ENCODE measurements at places on chromosomes 5 and 9. TPM values are rescaled to one million over a fixed set of nuclear protein-coding genes. Genes with fewer than 3 reads are reported as not detected.
A peak's percentile ranks its signal among the peaks of the same experiment; 100 is the strongest.

OR1L6 gene
- total RNA-seq, result not detected

- no peak for DNase-seq
Measured at GRCh38 chr9:34957492-34958410, at the start of gene PHF24. TSS of gene PHF24 (plus strand) at chr9:34958285. CDS start at chr9:34971299, 13,014 bp downstream.

GRCh38 chr5:157767689-157768088 is 24.2 kb downstream of the LSM11 start:
- DNase-seq, result no peak

DNA sequence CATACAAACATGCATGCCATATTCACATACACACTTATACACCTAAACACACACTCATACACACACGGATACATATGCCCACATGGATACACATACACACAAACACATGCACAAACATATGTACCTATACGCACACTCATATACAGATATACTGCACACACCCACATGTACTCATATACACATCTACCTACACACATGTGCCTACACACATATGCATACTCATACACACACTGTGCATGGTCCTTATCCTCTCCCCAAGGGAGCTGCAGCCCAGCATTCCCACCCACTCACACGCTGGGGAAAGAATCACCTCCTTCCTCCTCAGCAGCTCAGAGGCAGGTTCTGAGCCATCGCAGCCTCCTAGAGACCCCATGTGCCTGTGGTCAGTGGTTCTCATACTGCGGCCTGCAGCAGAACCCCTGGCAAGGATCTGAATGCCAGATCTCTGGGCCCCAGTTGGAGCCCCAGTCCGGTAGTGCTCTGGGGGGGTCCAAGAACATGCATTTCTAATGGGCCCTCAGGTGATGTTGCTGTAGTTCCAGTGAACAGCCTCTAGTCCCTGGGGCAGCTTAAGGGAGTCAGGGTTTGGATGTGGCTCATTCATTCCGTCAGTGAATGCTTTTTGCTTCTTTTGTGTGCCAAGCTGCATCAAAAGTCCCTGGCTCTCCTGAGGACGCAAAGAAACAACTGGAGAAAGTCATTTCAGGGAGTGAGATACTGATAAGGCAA is 39.0 kb downstream of the SEMA4D start:
- DNase-seq, result no peak

ADAMTS16 gene
- total RNA-seq, result not detected

GRCh38 chr9:86093788-86094555 is 5.4 kb downstream of the GOLM1 start:
- DNase-seq, result no peak

CRAT gene
- 21.9 TPM for total RNA-seq

DNA sequence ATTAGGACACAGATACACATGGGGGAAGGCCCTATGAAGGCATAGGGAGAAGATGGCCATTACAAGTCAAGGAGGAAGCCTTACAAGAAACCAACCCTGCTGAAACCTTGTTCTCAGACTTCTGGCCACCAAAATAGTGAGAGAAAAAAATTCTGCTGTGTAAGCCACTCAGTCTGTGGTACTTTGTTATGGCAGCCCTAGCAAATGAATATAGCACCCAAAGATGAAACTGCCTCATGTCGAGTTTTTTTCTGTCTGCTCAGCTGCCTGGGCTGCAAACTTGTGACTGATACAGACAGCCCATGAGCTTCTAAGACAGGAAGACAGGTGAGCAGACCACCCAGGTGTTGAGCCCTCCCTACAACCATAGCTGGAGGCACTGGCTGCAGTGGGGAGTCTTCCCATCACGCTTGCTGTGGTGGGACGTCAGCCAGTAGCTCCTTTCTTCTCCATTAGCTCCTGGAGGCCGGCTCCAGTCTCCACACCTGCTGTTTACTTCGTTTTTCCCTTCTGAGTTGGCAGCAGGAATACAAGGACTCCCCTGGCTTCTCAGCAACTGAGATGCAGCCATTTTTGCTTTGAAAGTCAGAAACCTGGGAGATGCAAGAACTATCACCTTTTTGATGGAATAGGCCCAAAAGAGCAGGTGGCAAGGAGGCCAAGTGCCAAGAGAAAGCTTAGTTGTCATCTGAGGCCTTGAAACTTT is 164.9 kb downstream of the SEMA6A start:
- no peak for DNase-seq

GRCh38 chr5:15885156-15885555 is 294.4 kb downstream of the MARCHF11 start:
- DNase-seq, result no peak

- DNase-seq, result no peak
Measured at GRCh38 chr5:89871906-89872305, 537.6 kb downstream of the CETN3 start.

CMYA5 gene
- total RNA-seq, result 0.18 TPM

MSX2 gene
- total RNA-seq, result not detected

DNA sequence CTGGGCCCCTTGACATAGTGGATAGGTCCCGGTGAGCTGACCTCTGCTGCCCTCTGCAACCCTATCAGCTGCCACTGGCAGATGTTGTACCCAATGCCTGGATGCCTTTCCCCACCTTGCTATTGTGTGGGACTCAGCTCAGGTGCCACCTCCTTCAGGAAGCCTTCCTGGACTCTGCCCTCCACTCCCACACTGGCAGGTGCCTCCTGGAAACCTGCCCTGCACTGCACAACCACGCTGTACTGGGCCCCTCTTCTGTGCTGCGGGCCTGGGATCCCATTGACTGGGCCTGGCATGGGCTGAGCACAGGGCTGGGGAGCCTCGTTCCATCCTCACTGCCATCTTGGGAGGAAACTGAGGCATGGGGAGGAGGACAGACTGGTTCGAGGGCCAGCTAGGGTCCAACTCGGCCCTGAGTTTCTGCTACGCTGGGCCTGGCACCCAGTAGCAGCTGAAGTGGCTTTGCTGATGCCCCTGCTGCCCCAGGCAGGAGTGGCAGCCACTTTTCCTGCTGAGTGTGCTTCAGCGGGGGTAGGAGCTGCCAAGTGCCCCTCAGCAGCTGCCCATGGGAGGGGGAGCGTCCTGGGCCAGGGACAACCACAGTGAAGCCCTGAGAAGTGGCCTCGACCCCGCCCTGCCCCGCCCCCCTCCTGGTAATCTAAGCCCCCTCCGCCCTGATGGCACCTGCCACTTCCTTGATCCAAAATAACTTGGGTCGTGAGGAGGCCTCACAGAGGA is 1.3 kb downstream of the AK1 start:
- DNase-seq, result no peak

DNA sequence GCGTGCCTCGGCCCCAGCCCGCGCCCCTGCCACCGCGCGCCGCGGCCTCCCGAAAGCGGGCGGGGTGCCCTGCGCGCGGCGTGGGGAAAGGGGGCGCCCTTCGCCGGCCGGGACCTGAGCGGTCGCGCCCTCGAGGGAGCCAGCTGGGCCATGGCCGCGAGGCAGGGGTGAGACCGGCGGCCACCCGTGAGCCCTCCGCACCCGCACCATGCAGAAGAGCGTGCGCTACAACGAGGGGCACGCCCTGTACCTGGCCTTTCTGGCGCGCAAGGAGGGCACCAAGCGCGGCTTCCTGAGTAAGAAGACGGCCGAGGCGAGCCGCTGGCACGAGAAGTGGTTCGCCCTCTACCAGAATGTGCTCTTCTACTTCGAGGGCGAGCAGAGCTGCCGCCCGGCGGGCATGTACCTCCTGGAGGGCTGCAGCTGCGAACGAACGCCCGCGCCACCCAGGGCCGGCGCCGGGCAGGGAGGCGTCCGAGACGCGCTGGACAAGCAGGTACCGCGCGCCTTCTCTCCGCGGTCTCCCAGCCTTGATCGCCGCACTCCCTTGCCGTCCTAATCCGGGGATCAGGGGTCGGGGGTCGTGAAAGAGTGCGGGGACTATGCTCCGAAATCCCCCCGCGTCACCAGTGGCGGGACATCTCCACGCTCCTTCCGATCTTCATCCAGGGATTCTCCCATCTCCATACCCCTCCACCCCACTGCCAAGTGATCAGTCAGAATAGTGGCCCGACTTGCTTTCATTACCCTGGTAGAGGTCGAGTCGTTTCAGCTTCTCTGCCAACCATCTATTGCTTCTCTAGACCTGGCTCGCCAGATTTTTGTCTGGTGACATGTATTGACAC is 590 bp downstream of the RASGRF2 start:
- DNase-seq, result peak; percentile 60

DMRT3 gene
- not detected for total RNA-seq

DNA sequence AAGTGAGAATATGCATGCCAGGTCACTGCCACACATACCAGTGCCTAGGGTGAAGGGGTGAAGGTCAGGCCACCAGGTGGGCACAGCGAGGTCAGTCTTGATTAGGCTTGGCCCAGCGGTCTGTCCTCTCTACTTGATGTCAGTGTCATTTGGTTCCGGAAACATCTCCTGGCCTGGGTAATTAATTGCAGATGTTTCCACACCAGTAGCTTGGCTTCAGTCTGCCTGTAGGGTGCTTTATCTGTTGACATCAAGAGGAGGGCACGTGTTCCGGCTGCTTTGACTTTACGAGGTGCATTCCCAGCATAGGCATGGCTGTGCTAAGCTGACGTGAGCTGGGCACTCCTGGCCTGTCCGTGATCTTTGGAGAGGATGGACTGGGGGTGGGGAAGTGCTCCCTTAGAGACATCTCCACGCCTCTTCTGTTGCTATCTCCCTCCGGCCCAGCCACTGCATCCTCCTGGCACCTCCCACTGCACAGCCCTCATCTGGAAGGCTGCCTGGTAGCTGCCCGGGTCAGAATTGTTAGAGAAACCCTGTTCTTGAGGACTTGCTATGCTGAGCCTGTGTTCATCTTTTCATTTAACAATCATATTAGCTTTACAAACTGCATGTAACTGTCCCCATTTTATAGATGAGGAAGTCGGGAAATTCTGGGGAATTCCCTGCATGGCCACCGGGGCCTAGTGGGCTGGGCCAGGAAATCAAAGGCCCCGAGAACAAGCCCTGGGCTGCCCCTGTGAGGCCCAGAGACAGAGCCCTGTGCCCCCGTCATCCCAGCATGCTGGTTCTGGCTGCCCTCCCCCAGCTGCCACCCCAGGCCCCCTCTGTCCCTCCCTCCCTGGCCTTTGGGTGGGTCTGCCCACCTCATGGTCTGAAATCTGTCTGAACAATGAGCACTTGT is 29.1 kb downstream of the JADE2 start:
- no peak for DNase-seq

DNA sequence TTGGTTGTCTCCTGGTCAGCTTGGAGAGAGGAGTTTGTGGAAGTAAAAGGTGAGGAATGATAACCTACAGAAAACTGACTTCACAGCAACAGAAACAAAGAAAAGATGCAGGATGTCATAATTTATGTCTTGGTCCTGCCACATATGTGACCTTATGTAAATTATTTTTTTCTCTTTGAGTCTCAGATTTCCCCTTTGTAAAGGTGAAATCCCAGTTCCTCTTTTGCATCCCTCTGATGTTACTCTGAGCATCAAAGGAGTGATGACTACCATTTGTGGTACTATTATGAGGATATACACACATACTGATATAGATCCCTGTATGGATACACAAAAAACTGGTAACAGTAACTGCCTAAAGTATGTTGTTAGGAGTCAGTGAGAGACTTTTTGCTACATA is 1.4 kb upstream of the THG1L start:
- no peak for DNase-seq

GRCh38 chr5:14105718-14106410 is 37.3 kb upstream of the TRIO start:
- DNase-seq, result no peak

GRCh38 chr9:33852216-33852826 is 35.4 kb downstream of the UBE2R2 start:
- DNase-seq, result peak; percentile 52
